ENCODE measurements at places on chromosomes 16 and 17.

DNA sequence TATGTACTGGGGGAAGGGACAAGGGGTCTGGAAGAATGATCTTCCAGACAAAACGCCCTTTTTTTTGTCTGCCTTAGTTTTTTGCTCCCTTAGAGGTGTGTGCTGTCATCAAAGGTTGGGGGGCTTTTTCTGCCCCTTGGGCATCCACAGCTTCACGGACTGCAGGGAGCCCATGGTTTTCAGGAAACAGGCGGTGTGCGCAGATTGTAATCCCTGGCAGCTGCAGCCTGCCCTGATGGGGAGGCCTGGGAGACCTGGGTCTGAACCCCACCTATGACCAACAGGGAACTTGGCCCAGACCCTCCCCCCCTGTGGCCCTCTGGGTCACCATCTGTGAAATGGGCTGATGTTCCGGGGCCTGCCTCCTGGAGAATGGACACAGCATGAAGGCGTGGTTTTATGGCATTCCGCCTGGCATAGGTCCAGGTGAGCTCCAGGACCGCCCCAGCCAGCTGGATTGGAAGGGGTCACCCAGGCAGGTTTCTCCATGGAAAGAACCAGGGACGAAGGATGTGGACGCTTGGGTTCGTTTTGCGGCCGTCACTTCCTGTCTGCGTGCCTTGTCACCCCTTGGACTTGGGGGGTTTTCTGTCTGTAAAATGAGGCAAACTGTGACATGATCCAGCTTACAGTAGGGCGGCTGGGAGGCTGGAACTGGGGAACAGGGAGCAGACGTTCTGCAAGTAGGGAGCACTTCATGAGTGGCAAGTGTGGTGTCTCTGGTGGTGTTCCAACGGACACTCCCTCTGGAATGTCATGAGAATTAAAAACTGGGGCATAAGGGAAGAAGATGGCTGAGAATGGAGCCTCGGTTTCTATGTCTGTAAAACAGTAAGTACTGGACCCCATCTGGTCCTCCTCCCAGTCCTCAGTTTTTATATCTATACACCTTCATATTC lies 1.5 kb downstream of the CPNE2 start:
- DNase-seq, result no peak

DNA sequence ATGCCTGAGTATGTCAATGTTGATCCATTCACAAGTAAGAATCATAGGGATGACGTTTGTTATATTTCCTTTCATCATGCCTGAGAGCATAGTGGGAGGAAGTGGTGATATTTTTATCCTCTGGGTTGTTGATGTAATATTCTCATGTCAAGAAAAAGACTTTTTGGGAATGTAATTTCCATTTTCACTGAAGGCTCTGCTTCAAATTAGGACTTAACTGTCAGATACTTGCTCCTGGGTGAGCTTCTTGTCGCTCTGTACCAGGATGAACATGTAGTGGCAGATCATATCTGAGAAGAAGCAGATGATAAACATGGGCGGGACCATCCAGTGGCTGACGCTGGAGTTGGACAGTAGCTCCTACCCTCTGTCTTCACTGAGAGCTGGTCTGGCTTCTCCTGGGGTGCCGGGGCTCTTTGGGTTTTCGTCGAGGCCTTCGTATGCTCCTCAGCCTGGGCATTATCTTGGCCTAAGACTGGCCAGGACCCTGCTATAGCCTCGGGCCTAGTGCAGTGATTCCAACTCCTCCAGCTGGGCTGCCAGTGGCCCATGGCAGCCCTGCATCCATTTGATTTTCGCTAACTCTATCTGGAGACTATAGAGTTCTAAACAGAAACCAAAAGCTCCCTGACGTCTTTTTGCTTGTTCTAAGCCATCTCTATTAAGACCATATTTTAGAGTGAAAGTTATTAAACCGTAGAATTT lies 19.7 kb downstream of the CYB5B start:
- no peak for DNase-seq

GRCh38 chr16:11050944-11051343 lies 106.6 kb downstream of the CLEC16A start:
- no peak for DNase-seq

DNA sequence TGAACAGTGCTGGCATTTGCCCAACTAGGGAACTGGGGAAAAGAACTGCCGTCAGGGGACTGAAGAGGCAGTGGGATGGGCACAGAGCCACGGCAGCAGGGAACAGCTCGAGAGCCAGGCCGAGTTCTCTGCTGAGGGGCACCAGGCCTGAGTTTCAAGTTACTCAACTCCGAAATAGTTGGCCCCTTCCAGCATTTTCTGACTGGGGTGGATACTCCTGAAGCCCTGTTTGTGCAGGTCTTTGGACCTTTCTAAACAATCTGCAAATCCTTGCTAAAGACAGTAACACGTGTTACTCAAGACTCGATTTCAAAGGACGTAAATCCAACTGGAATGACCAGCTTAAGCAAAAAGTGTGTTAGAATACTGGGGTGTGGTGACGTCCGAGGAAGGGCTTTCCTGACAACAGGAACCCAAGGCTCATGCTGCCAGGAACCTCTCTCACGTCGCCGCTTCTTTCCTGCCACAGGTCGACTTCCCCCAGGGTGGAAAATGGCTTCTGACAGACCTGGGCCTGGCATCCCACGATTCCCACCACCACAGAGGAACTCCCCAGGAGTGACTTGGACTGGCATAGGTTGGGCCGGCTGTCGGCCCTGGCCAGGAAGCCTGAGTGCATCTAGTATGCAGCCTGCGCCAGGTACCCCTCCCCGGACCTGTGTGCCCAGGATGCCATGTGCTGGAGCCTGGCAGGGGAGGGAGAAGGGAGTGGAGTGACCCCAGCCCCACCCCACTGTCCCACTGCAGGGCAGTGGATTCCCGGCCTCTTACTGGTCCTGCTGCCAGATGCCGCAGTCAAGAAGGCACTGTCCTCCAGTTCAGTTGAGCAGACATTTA lies 71.9 kb downstream of the N4BP1 start:
- DNase-seq, result no peak
